Natural killer cell treated with Interleukin-12 subunit alpha and Interleukin-12 subunit beta and Interleukin-15 and Interleukin-18, amount 100 ng/mL, for 72 hours (primary cell): ENCODE measurements at places on chromosomes 3 and 15. TPM values are rescaled to one million over a fixed set of nuclear protein-coding genes. Genes with fewer than 3 reads are reported as not detected.

DNA sequence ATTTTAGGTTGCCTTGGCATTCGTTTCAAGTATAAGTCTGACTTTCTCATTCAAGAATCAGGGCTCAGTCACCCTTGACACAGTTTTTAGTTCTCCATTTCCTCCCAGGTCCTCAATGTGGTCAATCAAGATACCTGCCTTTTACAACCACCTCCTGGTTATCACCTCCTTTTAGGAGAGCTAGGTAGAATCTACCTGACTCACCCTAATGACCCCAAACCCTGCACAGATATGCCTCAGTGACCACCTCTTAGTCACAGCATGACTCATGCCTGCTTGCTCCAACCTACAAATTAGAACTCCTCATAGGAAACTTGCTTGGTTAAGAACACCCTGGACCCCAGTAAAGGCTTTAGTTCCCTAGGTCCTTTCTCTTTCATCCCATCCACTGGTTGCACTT, 22.5 kb downstream of the DMXL2 start:
- no peak for DNase-seq

GRCh38 chr3:7683426-7683825, 818.2 kb upstream of the LMCD1 start:
- no peak for DNase-seq

DNA sequence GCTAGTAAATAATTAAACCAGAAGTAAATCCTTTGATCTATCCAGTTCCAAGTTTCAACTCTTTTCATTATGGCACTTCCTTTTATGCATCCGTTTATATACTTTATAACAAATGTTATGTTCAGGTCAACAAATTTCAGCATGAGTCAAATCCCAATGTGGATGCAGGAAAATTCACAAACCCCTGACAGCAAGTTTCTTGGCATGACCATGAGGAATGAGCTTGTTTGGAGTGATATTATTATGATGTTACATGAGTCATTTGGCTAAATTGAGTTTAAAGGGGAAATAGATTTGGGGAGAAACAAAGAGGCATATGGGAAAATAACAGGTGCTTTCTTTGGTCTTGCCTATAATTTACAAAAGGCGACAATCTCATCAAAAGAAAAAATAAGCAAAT, 32.1 kb upstream of the KCNMB2 start:
- DNase-seq, result no peak

DNA sequence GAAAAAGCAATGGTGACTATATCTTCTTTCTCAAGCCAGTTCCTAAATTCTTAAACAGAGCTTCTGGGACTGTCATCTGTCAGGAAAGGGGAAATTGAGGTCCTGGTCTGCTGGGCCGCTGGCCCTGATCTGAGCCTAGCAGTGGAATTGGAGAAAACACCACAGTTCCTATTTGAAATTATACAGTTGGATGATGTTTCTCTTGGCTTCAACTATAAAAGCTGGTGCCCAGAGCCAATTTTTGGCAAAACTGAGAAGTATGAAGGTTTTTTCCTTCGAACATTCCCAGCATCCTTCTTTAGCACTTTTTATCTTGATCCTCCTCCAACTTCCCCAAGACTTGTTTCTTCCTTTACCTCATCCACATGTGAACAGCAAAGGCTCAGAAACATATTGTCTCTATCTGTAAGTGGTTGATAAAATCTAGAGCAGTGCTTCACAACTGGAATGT, 83.9 kb downstream of the CD47 start:
- DNase-seq, result no peak

- DNase-seq, result no peak
Observed at GRCh38 chr15:76204109-76204845, 107.0 kb downstream of the ETFA start.

DNA sequence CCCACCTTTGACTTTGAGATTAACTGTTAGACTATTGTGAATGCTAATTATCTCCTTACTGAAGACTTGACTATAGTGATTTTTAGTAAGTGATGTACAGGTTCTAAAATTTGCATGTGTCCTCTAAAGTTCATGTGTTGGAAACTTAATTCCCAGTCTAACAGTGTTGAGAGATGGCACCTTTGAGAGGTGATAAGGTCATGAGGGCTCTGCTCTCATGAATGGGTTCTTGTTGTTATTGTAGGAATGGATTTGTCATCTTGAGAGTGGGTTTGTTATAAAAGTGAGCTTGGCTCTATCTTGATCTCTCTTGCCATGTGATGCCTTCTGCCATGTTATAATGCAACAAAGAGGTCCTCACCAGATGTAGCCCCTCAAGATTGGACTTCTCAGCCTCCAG, 18.9 kb upstream of the LMOD3 start:
- DNase-seq, result no peak

DNA sequence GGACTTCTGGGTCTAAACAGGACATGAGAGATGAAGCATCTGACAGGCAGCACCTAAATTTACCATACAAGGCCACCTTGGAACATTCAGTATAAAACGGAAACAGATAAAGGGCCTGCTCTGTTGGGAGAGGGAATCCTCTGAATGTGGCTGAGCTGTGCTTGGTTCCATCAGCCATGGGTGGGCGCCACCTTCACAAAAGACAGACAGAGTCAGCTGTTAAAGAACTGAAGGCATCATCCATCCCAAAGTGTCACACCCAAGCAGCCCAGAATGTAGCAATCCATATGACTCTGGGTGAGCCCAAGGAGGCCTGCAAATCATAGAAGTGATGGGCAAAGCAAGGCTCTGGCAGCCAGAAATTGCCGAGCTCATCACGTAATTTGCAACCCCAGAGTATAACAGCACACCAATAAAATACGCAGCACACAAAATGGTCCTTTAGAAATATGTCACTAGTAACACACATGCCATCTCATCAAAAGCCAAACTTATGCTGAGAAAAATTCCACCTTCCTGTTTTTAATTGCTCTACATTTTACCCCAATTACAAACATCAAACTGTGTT, 24.8 kb upstream of the RBP1 start:
- DNase-seq, result no peak

GRCh38 chr15:60895986-60896385, 333.1 kb downstream of the RORA start:
- DNase-seq, result no peak

Gene DPPA2
- total RNA-seq, result not detected

Gene IQCF5
- total RNA-seq, result not detected

- DNase-seq, result no peak
Observed at GRCh38 chr3:191688756-191689433, 227.9 kb downstream of the PYDC2 start.

GRCh38 chr15:39283531-39283930, 297.3 kb upstream of the THBS1 start:
- no peak for DNase-seq

GRCh38 chr15:74050127-74050526, 32.2 kb downstream of the GOLGA6A start:
- DNase-seq, result no peak

DNA sequence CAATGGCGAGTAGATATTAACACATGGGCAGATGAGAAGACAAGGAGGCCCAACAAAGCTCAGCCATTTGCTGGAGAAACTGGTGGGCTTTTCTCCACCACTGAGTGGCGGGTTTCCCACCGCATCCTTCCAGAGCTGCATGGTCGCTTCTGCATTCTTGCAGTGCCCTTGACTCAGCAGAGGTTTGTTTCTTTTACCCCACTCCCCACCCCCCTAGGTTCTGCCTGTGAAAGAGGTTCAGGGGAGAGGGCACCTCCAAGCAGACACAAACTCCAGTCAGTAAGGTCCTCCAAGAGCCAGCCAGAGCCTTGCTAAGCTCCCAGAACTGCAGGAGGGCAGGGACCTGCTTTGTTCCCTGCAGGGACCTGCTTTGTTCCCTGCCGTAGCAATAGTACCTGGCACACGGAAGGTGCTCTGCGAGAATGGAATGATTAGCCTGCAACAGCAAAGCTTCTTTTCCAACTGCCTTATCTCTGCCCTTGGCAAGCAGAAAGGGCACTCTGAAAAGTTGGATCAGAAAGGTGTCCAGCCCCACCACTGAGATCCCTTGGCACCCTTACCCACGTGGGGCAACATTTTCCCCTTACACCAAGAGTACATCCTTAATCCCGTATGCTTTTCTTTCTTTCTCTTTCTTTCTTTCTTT, 1.4 kb downstream of the PAQR5 start:
- DNase-seq, result no peak

DNA sequence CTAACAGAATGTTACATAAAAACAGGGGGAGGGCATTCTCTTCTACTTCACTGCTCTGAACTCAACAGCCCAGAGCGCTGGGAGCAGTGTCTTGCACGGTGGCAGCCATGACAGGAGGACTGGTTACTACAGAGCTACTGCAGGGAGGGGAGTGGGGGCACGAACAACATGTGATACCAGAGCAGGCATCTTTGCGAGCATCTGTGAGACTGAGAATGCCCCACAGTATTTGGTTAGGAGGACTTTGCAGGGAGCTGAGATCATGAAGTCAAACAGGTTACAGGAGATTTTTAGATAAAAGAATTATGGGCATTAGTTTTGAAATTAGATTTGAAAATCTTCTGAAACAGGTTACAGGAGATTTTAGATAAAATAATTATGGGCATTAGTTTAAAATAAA, 58.8 kb upstream of the GOLGA8B start:
- no peak for DNase-seq

- DNase-seq, result no peak
Observed at GRCh38 chr15:87732976-87733375, 523.6 kb downstream of the NTRK3 start.

GRCh38 chr3:61381745-61382392, 130.6 kb upstream of the FHIT start:
- DNase-seq, result no peak

- DNase-seq, result no peak
Observed at GRCh38 chr15:69885173-69885955, 212.4 kb downstream of the TLE3 start.

Gene TUSC2
- 26.9 TPM for total RNA-seq

DNA sequence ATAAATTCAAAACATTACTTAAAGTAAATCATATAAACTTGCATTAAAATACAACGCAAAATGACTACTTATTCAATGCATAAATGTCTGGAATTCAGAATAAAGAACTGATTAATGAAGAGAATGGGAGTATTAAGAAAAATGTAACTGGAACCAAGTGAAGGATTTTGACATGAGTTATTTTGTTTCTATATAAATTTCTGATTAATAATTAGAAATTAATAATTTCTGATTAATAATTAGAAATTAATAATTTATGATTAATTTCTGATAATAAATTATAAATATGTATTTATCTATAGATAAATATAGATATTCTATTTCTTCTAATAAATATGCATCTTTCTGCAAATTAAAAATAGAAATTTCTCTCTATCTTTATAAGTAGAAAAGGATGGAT, 160.0 kb upstream of the STRIT1 start:
- no peak for DNase-seq

Gene SERINC4
- 0.50 TPM for total RNA-seq

Gene MESP1
- 2.3 TPM for total RNA-seq

DNA sequence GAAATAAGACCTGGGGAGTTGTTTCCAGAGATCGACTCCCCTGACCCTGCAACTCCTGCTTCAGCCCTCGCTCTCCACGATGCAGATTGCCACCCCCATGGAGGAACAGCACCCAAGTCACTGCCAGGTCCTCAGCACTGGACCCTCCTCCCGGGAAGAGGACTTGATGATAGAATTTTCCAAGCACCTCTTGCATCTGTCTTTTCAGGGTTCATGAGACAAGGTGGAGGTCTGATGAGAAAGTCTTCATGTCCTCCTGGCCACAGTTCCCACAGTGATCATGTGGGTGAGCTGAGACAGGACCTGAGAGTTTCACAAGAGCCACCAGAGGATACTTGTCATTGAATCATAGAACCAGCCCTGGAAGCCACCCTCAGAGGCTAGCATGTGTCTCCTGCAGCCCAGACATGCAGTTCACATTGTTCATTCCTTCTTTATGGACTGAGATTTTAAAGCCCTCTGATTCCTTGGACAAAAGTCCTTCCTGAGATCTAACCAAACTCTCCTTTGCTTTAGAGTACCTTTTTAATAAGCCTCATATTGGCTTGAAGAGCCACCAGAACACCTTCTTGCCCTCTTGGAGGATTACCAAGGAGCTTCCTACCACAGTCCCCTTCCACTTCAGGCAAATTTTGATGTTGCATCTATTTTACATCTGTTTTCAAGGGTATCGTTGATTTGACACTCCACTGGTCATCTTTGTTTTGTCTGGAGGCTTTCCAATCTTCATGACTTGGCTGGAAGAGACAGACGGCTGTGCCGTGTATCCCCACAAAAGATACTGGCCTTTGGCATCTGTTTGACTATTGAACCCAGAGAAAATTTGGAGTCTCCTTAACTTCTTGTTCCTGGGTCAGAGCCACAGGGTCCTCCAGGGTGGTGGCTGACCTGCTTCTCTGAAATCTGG, 224.8 kb upstream of the BHLHE40 start:
- no peak for DNase-seq

DNA sequence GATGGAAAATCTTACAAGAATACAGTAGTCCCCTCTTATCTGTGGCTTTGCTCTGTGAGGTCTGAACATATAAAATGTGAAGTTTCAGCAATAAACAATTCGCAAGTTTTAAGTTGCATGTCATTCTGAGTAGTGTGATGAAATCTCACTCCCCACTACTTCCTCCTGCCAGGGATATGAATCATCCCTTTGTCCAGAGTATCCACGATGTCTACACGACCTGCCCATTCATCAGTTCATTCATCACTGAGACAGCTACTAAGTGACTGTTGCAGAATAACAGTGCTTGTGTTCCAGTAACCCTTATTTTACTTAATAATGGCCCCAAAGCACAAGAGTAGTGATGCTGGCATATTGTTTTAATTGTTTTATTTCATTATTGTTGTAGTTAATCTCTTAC, 489.2 kb upstream of the UBE2E2 start:
- no peak for DNase-seq

DNA sequence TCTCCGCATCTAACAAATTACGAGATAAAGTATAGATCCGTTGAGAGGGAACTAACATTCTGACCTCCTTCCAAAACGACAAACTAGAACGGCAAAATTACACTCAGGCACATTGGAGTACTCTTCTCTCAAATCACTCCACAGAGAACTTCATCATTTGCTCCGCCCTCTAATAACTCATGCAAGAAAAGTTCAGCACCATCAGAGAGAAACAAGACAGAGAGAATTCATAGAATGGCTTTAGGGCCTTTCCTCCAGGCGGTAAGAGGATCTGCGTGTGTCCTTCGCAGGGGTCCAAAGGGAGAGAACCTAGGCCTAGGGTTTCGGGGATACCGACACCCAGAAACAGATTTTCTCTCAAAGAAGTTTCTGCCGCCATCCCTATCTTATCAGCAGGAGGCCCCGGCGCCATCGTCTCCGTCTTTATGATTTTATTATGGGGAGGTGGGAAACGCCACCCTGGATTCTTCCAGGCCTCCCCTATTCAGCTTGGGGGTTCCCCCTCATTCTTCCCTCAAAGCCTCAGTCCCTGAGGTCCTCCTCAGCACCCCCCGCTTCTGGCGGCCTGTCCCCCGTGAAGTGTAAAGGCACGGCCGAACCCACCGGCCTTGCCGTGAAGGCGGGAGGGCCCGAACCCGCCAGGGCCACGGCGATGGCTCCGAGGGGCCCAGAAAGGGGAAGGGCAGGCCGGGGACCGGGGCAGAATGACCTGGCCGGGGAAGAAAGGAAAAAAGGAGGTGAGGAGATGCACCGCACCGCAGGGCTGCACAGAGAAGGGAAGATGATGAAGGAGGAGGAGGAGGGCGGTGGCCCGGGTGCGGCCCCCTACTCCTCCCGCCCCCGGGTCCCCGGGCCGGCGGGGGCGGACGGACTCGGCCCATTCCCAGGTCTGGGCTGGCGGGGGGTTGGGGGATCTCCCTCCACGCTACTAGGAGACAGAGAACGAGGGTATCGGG, 768 bp downstream of the UBXN7 start:
- peak; percentile 62 for DNase-seq

- DNase-seq, result no peak
Observed at GRCh38 chr15:96158938-96159337, 171.6 kb upstream of the NR2F2 start.
